ENCODE measurements at places on chromosomes 16 and 17. TPM values are rescaled to one million over a fixed set of nuclear protein-coding genes. Genes with fewer than 3 reads are reported as not detected.

The COX6A2 gene
- 2.8 TPM for polyA plus RNA-seq

The ERN1 gene
- polyA plus RNA-seq, result 0.94 TPM

The AGRP gene
- not detected for polyA plus RNA-seq

The TM4SF5 gene
- not detected for polyA plus RNA-seq

The SLC25A10 gene
- 0.13 TPM for polyA plus RNA-seq

The KRT28 gene
- not detected for polyA plus RNA-seq

The KRTAP9-2 gene
- polyA plus RNA-seq, result not detected

The CLDN9 gene
- not detected for polyA plus RNA-seq

The ANKRD40CL gene
- not detected for polyA plus RNA-seq

The TBC1D26 gene
- polyA plus RNA-seq, result not detected

The KRT23 gene
- polyA plus RNA-seq, result 0.60 TPM

The MPV17L gene
- polyA plus RNA-seq, result 4.5 TPM

The CCL5 gene
- polyA plus RNA-seq, result not detected

The SKAP1 gene
- polyA plus RNA-seq, result not detected

The AOC3 gene
- polyA plus RNA-seq, result not detected

The NPIPB13 gene
- polyA plus RNA-seq, result 0.17 TPM

The SMIM22 gene
- not detected for polyA plus RNA-seq

The MYH13 gene
- not detected for polyA plus RNA-seq

The WNT9B gene
- polyA plus RNA-seq, result not detected

The SYNRG gene
- 10.9 TPM for polyA plus RNA-seq

The P3H4 gene
- 0.55 TPM for polyA plus RNA-seq

The PRAC2 gene
- polyA plus RNA-seq, result not detected

The RFWD3 gene
- 0.77 TPM for polyA plus RNA-seq

The IRX6 gene
- polyA plus RNA-seq, result not detected

The CES4A gene
- polyA plus RNA-seq, result 6.0 TPM

The IRX3 gene
- 1.6 TPM for polyA plus RNA-seq
